ENCODE measurements at places on chromosomes 3 and 15.

DNA sequence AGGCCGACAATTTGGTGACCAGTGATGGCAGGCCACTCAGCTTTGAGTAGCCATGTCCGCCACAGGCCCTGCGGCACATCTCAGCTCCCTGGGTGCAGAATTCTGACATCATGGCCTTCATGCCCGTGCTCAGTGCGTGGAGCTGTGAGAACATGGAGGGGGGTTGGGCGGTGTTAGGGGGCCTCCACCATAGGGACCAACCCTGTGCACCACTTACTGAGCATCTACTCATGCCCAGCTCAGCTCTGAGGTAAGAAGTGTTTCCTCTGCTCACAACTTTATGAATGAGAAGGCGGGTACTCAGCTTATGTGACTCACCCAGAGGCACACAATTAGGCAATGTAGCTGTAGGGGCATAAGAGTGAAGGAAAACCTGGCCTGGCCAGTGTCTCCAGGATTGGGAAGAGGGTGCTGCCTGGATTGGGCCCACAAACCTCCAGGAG is 10.5 kb downstream of the ACOX2 start:
- DNase-seq = no peak

GRCh38 chr3:139213936-139214335 is 129.9 kb upstream of the MRPS22 start:
- DNase-seq = no peak

DNA sequence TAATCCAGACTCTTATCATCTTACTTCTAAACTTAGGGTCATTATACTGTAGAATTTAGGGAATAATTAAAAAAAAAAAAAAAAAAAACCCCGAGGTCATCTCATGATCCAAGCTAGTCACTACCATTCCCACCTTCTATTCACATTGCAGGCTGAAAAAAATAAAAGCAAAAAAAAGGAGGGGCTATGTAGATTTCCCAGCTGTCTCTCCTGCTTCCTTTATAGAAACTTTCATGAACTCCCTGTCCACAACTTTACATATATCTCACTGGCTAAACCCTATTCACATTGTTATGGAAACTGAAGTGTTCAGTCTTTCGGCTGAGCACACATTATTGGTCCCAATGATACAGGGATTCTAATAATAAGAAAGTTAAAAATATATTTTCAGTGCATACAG is 156.2 kb upstream of the TP63 start:
- DNase-seq = no peak

DNA sequence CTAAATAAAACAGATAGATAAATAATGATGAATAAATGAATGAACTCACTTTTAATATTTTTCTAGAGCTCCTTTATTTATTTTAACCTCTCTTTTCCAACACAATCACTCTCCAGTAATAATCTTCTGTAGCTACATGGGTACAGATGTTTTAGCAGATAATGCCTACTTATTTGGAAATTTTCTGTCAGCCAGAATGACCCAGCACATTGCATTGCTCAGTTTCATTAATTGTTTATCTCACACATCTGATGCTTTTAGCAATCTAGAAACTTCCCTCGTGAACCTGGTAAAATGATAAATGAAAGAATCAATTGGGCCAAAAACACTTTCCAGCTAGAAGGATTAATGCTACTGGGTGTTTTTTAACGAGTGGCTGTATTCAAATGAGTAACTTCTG is 14.9 kb upstream of the MYH15 start:
- no peak for DNase-seq

- DNase-seq = no peak
These were observed 2.0 kb downstream of the ABTB1 start for GRCh38 chr3:127674790-127675189.

DNA sequence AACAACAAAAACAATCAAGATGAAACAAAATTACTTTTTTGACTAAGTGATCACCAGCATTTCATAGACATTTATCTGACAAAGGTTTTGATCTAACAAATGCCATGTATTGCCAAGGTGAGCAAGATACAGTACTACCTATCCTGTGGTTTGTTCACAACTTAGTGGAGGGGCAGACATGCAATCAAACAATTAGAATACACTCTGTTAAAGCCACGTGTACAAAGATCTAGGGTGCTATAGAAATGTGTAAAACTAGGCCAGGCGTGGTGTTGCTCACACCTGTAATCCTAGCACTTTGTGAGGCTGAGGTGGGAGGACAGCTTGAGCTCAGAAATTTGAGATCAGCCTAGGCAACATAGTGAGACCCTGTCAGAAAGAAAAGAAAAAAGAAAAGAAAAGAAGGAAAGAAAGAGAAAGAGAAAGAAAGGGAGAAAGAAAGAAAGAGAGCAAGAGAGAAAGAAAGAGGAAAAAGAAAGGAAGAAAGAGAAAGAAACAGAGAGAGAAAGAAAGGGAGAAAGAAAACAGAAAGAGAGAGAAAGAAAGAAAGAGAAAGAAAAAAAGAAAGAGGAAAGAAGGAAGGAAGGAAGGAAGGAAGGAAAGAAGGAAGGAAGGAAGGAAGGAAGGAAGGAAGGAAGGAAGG is 1.4 kb upstream of the TRIM69 start:
- no peak for DNase-seq

DNA sequence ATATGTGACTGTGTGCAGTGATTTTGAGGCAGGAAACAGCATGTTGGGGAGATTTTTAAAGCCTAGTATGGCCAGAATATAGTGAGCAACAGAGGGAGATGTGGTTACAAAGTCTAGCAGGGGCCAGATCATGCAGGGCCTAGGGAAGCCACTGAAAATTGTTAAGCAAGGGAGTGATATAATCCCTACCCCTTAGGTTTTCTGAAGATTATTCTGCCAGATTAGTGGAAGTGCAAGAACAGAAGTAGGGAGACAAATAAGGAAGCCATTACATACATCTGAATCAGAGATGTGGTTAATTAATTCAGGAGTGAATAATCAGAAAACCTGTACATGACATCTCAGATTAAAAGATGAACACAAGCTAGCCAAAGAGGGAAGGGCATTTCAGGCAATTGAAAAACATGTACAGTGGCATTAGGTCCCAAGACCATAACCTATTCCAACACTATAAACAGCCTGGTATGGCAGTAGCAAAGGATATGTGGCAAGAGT is 54.8 kb downstream of the MSL2 start:
- no peak for DNase-seq

- DNase-seq = no peak
These were observed 282.1 kb downstream of the RYR3 start for GRCh38 chr15:33592864-33593263.

GRCh38 chr3:158103081-158103886 is 2.9 kb downstream of the SHOX2 start:
- DNase-seq = no peak

GRCh38 chr3:62228467-62228866 is 144.9 kb downstream of the FEZF2 start:
- DNase-seq = no peak

- DNase-seq = no peak
These were observed 10.0 kb downstream of the ATP13A3 start for GRCh38 chr3:194476784-194477183.

DNA sequence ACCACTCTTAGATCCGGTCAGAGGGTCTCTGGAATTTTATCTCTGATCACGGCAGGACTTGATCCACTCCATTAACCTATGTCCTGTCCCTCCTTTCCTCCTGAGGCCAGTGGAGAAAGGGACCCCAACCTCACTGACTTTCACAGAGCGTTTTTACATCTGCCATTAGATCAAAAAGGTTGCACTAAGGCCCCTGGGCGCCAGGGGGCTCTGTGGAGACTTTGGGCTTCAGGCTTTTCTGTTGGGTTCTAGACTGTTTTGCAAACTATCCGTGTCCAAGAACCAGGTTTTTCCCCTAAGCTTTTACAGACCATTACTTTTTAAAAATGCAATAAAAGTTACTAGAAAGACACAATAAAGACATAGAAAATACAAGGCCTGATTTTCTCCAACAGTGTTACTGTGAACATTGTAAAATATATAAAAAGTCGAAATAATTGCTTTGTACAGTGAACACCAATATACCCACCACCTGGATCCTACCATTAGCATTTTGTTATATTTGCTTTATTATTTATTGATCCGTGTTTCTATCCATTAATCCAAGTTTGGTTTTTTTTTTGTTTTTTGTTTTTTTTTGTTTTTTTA is 159.7 kb downstream of the POLR2M start:
- peak; percentile 55 for DNase-seq

DNA sequence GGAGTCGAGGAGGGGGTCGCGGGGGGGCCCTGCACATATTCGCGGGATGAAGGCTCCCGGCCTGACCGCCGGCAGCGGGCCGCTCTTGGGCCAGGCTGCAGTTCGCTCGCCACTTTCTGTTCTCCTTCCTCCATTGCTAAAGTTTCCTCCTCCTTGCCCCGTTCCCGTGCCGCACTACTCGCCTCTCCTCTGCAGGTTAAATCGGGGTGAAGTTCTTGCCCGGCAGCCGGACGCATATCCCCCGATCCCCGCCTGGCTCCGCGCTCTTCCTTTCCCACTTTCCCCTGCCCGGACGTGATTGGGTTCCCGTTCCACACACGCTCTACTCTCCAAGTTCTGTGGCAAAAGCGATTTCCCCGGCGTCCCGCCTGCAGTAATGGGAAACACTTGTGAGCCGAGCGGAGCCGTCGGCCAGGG is 556 bp downstream of the CRYBG3 start:
- DNase-seq = no peak

- no peak for DNase-seq
These were observed 68.4 kb upstream of the HACD2 start for GRCh38 chr3:123653221-123653682.

- DNase-seq = no peak
These were observed 39.1 kb downstream of the SCAPER start for GRCh38 chr15:76866008-76866407.

DNA sequence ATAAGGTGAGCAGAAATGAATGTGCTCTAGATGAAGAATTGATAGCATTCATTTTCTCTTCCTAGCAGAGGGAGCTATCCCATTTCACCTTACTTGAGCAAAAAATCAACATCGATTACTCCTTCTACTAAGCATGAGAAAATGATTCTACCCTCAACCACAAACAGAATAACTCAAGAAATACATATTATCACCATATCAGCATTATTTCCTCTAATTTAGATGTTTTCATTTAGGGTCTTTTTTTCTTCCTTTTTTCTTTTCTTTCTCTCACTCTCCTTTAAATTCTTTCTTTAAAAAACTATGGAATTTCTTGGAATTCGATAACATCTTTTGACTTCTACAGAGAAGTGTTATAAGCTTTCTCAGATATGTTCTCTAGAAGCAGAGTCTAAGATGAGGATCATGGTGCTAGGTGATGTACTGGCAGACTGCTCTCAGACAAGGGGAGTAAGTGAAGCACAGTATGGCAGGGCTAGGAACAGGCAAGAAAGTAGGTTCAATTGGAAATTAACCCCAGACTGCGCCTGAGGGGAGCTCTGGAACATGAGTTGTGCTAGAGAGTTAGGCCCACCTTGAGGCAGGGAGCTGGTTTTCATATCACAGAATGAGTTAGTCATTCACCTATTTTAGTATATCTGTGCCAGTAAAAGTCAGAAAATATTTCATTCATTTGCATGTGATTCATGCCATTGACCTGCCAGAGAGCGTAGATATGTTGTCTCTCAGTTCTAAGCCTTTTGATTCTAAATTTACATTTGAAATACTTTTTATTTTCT is 279.2 kb upstream of the KCNH8 start:
- peak; percentile 56 for DNase-seq

DNA sequence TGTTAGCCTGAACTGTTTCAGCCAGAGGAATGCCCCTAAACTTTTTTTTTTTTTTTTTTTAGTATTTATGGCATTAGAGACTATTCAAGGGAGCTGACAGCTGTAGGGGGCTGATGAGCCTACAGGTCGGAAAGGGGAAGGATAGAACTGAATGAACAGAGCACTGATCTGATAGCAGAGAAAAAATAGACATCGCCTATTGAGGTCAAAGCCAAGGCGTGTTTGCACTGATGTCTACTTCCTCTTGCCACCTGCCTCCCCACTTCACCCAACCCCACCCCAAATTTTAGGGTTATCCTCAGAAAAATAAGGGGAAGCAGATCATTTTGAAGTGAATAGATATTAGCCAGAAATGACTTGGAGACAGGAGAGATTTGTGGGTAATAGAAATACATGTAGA is 3.0 kb upstream of the ZMAT3 start:
- DNase-seq = no peak

- DNase-seq = peak; percentile 4
These were observed 78.5 kb upstream of the FAM174B start for GRCh38 chr15:92733934-92734521.

DNA sequence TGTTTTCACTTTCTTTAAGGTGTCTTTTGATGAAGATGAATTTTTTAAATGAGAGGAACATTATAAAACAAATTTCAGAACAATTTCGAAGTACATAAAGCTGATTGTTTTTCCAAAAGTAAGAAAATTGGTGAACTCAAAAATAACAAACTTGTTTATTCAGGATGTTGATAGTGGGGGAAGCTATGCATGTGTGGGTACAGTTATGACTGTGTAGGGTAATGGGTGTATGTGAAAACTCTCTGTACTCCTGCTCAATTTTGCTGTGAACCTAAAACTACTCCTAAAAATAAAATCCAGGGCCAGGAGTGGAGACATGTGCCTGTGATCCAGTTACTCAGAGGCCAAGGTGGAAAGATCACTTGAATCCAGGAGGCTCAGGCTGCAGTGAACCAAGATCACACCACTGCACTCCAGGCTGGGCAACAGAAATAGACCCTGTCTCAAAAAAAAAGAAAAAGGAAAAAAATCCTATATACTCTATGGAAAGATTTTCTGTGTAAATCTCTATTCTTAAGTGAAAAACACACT is 37.2 kb downstream of the PIK3CB start:
- no peak for DNase-seq

DNA sequence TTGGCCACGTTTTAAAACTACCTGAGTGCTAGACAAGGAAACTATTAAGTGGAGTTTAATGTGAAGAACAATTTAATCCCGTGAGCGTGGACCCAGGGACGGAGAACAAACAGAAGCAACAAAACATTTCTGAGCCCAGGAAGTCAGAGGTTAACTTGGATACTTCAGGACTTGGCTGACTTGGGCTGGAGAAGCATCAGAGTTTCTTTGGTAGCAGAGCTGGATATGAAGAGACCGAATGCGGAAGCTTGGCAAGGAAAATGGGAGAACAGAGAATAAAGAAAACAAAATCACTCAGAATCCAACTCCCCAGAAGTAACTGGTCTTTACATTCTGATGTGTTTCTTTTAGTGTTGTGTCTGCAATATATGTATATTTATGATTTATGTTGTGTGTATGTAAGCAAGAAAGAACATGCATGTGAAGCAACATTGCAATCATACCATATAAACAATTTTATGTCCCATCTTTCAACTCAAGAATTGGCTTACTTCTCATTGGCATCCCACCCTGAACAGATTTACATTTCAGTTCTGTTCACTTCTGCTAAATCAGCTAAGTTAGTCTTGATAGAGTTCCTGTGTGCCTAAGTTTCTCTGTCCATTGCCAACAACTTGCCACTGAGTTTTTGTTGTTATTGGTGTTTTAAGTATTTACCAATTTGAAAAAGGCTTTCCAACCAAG is 17.2 kb upstream of the PLOD2 start:
- DNase-seq = no peak

DNA sequence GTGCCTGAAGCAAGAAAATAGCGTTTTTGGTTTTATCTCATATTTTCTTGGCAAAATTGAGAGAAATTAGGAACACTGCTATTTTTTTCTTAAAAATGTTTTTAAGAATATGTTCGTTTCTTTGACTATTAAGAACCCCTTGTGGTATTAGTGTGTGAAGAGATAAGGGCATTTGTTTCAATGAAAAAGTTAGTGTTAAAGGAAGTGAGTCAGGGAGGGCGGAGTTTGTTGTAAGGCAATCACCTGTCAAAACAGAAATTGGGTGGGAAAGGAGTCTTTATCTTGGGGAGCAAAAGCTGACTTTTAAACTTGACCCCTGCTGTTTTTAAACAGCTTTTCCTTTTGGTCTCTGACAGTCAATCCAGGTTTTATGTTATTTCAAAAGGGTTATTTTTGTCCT is 4.2 kb downstream of the RAP2B start:
- DNase-seq = no peak

GRCh38 chr3:9097495-9097894 is 134.2 kb upstream of the RAD18 start:
- no peak for DNase-seq

Measured in stimulated activated CD4-positive, alpha-beta T cell treated with anti-CD3 and anti-CD28 coated beads, Interleukin-1b, Interleukin-23, amount 100 ng/mL, for 48 hours (primary cell).